T-helper 17 cell (primary cell): ENCODE measurements at places on chromosomes 2 and 18. TPM values are rescaled to one million over a fixed set of nuclear protein-coding genes. Genes with fewer than 3 reads are reported as not detected.

- DNase-seq = no peak
Measured at GRCh38 chr2:120613742-120614571, 121.7 kb upstream of the GLI2 start.

DNA sequence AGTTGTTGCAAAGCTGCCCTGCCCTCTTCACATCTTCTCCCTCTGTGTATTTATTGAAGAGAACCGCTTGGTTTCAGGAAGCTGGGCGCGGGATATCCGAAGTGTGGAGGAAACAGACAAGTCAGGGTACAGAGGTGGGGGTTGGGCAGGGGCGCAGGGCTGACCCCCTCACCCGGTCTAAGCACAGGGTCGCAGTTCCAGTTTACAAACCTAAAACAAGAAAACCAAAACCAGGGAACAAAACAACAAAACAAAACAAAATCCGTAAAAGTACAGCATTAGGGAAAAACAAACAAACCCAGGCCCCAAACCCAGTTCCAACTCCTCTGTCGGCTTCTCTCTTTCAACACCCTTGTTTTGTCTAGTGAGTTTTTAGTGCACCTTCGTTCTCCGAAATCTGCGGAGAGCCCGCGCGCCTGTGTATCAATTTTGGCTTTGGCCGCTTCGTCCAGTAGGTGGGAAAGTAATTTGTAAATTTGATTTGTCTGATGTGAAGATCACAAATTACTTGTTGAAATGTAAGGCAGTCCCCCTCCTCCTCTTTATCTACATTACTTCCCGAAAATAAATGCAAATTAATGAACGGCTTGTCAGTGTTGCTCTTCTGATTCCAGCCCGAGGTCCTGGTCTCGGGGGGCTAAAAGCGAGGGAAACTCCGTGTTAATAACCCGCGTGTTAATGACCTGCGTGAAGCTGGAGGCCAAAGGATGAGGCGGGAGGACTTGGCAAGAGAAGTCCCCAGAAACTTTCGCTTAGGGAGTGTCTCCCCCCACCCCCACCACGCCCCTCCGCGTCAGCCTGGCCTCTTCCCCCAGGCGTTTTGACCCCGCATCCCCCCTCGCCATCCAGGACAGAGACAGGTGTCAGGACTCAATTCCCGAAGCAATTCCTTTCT lies 6.9 kb downstream of the OTX1 start:
- DNase-seq = no peak

DNA sequence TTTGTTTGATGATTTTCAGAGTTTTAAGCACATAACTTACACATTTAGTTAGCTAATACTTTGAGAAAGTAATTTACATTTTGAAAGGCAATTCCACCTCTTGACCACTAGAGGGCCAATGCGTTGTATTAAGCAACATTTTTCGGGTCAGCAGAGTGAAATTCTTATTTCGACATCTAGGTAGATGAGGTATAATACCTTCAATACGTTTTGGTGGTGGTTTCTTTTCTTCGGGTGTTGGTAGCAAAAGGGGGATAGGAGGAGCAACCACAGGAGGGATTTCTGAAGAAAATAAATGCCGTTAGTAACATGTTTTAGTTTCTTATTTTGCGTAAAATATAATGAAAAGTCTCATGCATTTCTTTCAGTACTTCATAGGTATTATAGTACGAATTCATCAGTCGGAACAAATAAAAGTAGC lies 106.3 kb downstream of the TTN start:
- DNase-seq = no peak

The NPPC gene
- not detected for total RNA-seq
